ENCODE measurements at places on chromosomes 5 and 9.

DNA sequence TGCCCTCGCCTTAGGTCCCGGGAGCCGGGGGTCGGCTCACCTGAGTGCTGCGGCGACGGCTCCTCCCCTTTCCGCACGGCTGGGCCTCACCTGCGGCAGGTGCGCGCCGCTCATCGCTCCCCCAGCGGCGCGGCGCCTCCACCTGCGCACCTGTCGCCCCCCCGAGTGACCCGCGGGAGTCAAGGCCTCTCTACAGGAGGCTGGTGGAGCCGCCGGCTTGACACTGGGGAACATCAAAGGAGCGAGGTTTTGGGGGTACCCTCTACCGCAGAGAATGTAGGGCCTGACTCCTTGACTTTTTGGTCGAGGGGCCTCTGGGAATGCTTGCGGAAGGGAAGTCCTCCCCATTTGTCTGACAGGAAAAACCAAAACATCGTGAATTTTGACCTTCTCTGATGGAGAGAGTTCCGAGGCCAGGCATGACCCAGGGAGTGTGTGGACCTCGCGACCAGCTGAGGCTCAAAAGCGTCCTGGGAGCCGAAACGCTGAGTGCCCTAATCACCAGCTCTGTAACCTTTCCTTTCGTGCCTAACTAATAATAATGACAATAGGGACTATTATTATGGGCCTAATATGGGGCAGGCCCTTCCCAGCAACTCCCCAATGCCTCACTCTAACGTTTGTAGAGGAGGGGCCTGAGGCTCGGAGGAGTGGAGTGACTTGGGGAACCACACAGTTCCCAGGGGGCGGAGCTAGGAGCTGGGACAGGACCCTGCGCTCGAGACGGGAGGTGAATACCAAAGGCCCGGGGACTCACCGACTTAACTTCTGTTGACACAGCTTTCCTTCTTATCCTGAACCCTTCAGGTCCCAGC lies 714 bp upstream of the IER5L start:
- no peak for DNase-seq

GRCh38 chr5:96976-97660 lies 5.2 kb downstream of the PLEKHG4B start:
- no peak for DNase-seq

DNA sequence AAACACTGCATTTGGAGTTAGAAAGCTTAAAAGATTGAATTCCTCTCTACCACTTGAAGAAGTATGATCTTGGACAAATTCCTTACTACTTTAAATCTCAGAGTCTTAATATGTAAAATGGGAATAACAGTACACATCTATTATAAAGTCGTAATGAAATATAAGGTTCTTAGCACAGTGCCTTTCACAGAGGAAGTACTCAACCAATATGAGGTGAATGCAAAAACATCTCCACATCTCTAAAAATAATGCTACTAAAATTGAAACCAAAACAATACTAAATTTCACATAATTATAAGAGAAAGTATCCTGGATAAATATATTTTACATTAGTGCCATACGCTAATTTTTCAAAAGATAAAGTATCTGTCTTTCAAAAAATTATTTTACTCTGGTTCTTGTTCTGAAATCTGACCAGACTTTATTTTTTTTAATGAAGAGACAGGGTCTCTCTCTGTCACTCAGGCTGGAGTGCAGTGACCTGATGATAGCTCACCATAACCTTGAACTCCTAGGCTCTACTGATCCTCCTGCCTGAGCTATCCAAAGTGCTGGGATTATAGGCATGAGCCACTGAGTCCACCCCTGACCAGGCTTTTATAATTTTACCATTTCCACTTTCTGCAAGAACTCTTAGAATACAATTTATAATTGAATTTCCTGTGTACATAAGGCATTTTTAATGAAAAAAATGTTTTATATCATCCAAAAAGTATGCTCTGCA lies 21.3 kb upstream of the FNIP1 start:
- no peak for DNase-seq

DNA sequence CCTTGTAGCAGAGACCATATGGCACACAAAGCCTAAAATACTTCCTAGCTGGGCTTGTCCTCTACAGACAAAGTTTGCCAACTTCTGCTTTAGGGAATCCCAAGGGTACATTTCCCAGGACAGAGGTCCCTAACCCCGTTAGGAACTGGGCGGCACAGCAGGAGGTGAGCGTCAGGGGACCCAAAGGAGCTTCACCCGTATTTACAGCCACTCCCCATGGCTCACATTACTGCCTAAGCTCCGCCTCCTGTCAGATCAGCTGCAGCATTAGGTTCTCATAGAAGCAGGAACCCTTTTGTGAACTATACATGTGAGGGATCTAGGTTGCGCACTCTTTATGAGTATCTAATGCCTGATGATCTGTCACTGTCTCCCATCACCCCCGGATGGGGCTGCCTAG lies 88.5 kb upstream of the TRPM3 start:
- DNase-seq, result no peak

GRCh38 chr9:129414377-129414992 lies 206.4 kb downstream of the C9orf50 start:
- DNase-seq, result peak; percentile 8

- no peak for DNase-seq
Measured at GRCh38 chr9:28583832-28584231, 1010.6 kb upstream of the C9orf72 start.

- no peak for DNase-seq
Measured at GRCh38 chr9:116817762-116818161, 130.7 kb downstream of the TRIM32 start.

GRCh38 chr9:21392270-21392669 lies 7.1 kb upstream of the IFNA2 start:
- peak; percentile 41 for DNase-seq

DNA sequence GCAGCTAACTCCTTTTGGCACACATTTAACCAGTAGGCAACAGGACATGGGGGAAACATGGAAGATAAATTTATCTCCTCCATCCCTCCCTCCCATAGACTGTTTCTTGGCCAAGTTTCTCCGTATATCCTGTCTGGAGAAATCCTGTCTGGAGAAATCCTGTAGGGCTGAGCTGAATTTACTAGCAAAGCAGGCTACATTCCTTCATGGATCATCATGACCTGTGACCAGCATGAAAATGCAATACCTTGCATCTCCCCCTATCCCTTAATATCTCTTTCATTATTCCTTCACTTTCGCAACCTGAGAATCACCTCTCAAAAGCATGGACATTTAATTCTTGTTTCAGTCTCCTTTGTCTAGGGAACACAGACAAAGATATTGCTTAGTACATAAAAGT lies 379.1 kb downstream of the PSAT1 start:
- DNase-seq, result no peak

DNA sequence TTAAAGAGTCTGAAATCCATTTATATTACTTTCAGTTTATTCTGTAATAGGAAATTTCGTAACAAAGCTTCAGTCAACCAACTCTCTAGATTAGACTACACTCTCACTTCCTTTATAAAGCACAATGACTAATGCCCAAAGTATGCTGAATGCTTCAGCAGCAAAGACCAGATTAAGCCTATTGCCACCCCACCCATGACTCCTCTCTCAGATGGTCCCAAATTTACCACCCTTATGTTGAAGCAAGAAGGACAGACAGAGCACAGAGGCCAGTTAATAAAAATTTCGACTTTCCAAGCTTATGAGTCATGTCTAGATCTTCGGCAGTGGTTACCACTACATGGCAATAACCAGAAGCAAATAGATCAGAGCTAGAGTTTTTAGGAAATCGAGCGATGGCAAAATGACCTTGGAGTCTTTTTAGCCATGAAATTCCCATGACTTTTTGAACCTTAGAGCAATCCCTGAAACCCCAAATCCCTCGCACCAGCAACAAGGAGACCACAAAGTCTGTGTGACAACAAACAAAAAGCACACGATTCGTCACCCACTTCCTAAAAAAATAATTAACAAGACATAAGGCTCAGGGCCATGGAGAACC lies 287.8 kb upstream of the RASA1 start:
- DNase-seq, result no peak

DNA sequence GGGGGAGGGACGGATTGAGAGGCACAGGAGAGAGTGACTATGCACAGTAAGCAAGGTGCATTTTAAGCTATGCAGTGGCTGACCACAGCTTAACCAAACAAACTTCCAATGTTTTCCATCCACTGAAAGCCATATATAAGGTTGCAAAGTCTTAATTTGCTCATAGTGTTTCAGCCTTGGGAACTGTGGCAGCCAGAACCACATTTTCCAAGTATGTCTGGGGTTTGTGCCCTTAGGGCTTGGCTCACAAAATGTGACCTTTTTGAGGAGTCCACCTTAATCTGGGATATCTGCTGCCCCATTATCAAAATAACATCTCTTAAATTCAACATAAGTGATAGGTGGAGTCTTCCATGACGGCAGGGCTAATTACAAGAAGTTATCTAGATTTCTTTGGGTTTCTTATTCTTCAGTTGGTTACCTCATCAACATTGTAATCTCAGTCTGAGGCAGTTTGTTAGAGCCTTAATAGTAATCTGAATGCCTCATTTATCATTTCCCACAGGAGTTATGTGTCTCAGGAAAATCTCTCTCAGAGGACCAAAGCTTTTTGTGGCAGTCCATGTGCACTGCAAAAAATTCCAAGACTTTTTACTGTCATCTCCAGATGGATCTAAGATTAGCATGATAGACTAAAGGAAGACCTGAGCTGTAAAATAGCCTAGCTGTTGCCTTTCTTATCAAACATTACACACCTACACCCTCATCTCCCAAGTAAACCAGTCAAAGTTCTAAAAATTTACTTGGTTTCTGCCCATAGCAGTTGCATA lies 15.2 kb upstream of the UBQLN1 start:
- no peak for DNase-seq

GRCh38 chr9:106576232-106576760 lies 286.7 kb upstream of the ZNF462 start:
- no peak for DNase-seq

GRCh38 chr9:130366888-130367550 lies 77.7 kb upstream of the ASS1 start:
- DNase-seq, result no peak

- DNase-seq, result no peak
Measured at GRCh38 chr9:76651119-76651705, 113.0 kb upstream of the PCA3 start.

DNA sequence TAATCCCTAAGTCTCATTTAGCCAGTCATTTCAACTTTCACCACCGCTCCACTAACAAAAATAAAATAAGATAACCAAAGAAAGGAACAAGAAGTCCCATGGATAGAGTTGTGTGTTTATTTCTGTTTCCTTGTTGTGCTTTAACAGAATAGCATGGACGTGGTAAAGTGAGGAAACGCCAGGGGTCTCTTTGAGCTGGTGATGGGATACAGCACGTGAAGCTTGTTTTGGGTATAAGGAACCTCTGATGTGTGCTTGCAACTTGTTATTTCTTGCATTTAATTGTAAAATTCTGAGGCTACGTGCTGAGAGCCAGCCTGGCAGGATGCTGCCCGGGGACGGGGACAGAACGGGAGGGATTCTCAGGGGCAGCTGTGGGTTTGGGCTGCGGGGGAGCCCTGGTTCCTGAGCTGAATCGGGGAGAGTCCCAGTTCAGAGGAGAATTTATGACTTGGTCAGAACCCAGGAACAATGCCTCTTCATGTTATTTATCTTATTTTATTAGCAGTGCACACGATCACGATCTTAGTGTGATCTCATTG lies 63.4 kb downstream of the ANKRD33B start:
- no peak for DNase-seq

DNA sequence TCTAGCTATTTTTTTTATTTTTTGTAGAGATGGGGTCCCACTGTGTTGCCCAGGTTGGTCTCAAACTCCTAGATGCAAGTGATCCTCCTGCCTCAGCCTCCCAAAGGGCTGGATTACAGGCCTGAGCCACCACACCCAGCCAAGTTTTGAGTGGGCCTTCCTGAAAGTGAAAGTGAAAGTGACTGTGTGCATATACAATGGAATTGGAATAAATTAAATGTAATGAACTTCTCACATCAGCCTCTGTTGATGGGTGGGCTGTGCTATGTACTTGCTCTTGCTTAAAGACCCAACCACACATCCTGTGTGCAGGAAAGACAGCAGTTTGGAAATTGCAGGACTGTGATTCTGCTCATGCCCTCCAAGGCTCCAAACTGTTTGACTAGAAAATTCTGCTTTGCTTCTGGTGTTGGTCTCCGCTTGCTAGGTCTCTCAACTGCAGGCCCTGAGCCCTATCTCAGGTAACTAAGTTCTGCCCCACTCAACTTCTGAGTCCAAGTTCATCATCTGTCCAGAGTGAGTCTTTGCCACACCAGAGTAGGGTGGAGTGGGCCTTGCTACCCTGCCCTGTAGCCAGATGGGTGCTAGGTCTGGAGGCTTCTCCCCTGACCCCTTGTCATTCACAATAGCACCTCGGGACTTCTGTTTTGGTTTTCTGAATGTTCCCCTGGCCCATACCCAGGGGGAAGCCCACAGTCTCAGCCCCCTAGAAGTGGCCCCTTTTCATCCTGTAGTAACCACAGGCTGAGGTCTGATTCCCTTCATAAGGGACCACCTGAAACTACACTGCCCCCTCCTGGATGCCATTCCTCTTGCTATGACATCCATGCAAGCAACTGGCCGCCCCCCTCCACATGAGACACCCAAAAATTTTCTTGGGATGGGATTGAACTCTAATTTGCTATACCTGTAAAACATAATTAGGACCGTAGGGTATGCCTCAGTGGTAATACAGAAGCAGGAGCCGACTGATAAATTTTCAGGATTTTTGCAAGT lies 36.5 kb upstream of the RAD23B start:
- DNase-seq, result no peak

GRCh38 chr9:121819428-121820231 lies 168.2 kb downstream of the DAB2IP start:
- peak; percentile 96 for DNase-seq

DNA sequence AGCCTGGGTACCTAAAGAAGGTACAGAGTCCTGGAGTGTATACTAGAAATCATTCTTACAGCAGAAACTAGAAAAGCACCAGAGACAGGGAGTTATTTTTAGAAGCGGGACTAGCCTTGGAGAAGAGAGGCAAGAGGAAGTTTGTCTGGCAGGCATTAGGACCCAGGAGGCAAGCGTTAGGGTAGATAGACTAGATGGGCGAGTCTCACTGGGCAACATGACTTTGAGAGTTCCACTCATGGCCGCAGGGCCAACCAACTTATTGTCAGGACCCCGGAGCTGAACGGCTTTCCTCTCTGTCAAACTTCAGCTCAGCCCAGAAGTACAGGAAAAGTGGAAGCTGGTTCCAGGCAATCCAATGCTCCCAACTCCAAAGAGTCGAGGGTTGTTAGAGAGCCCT lies 34.1 kb upstream of the NPR3 start:
- DNase-seq, result no peak
